ENCODE measurements at places on chromosomes 4 and X.

DNA sequence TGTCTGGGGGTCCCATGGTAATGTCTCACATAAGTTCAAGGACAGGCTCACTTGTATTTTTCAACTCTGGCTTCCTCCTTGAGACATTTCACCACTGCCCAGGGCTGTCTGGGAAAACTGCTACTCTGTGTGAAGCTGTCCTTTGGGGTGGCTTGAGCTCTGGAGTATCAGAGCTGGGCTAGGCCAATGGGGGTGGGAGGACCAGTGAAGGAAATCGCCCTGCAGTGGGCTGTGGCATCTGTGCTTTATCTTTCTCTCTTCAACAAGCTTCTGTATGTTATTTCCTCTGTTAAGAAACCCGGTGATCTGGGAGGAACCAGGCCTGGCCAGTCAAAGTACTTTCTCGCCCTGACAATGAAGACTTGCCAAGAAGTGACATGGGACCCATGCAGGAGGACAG is 87.4 kb downstream of the SMIM20 start:
- DNase-seq: no peak

DNA sequence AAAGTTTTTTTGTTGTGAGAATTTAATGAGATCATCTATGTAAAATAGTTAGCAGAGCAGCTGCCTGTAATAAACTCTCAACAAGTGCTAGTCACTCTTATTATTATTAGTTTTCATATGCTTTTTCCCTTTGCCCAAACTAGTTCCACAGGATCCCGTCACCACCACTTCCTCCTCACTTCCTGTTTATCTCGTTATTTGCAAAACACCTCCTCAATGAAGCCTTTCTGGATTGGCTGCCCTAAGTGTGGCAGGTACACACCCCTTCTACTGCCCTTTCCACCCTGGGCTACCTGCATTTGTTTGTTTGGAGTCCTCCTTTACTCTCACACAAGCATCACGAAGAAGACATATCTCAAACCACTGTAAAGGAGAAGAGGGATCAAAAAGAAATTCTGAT is 54.4 kb upstream of the KLF3 start:
- DNase-seq: no peak

- DNase-seq: no peak
Measured at GRCh38 chr4:2246384-2247127, 4.6 kb upstream of the HAUS3 start.

DNA sequence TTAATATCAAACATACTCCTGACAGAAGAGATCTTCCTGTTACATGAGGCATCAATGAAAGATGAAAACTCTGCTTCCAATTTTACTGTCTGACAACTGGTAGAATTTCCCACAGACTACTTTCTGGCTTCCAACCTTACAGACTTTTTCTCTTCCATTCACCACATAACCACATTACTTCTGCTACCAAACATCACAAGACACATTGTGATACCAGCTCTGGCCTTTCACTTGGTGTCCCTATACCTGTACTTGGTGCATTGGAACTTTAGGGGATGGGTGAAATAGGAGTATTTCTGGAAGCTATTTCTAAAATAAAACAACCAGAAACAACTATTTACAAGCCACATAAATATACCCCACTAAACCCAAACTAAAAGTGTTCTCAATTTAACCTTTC is 20.5 kb downstream of the AMTN start:
- no peak for DNase-seq

- DNase-seq: peak; percentile 4
Measured at GRCh38 chr4:138494931-138495330, 252.8 kb upstream of the SLC7A11 start.

DNA sequence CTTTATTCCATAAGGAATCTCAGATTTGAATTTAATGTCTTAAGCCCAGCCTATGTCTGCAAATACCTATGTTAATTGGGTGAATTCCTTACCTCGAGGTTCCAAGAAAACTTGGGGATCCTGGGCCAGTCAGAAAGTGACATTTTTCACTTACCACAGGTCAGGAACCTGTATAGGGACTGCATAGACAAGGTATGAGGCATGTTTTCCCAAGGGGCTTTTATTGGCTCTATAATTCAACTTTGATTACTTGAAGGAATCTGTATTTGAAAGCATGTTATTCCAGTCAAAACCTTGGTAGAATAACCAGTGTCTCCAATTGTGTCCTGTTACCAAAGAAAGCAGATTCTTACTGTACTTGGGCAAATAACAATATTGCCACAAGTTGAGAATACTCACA is 8.5 kb upstream of the MPP1 start:
- DNase-seq: no peak

- peak; percentile 36 for DNase-seq
Measured at GRCh38 chr4:106266201-106266600, 49.8 kb downstream of the TBCK start.

GRCh38 chr4:152115794-152116193 is 355.0 kb upstream of the GATB start:
- DNase-seq: no peak

GRCh38 chrX:14775416-14775815 is 97.5 kb downstream of the FANCB start:
- DNase-seq: no peak

DNA sequence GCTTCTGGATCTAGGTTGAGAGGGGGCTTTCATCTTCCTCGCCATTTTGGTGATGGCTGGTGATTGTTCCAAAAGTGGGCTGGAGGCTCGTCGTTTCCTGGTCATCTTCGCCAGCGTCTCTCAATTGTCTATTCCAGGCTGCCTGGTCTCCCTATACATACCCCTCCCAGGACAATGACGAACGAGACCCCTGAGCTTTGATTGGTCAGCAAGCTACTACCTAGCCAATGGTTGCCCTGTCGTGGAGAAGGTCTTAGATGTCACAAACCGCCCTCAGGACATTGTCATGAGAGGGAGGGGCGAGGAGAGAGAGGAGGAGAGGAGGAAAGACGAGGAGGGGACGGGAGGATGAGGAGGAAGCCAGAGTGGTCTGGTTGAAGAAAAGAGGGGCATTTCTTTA is 7.7 kb upstream of the MAGEA4 start:
- DNase-seq: no peak

- DNase-seq: no peak
Measured at GRCh38 chrX:153370293-153371055, 30.7 kb downstream of the PNMA6E start.

- DNase-seq: no peak
Measured at GRCh38 chr4:67394879-67395278, 150.4 kb downstream of the CENPC start.

GRCh38 chr4:3290476-3290875 is 2.3 kb upstream of the RGS12 start:
- no peak for DNase-seq

DNA sequence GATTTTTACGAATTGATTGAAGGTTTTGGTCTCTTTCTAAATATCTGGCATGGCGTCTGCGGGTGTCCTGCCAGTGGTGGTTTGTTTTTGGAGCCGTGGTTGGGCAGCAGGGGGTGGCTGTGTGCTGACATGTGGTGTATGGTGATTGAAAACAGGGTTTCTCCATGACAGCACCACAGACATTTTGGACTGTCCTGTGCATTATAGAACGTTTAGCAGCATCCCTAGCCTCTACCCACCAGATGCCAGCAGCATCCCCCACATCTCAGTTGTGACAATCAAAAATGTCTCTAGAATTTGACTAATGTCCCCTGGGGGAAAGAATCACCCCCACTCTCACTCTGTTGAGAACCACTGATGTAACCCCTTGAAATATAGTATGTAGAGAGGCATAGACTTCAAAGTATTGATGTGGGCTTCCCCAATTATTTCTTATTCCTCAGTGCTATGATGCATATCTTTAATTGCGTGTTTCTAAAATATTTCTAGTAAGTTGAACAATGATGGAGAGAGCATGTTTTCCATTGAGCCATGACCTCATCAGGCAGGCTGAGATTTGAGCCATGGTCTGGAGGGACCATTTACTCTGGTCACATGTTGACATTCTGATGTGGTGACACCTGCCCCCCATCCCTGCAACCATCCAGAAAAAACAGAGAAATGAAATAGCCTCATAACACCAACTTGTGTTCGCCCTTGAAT is 77.4 kb upstream of the MID1 start:
- no peak for DNase-seq

GRCh38 chrX:153878345-153878744 is 7.6 kb downstream of the L1CAM start:
- no peak for DNase-seq

GRCh38 chrX:41086627-41086932 is 1.3 kb downstream of the USP9X start:
- DNase-seq: no peak

DNA sequence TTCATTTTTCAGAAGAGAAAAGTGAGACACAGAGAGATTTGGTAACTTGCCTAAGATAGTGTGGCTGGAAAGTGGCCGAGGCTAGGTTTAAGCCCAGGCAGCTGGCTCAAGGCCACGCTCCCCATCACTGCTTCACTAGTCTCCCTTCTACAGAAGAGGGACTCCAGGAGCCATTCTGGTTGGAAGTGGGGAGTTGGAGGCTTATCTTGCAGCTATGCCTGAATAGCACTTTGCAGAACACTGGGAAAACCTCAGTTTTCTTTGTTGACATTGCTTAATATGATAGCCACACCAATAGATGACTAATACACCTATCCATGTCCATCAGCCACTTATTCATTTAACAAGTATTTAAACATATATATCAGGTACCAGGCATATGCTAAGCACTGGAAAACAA is 18.5 kb downstream of the LRRC66 start:
- no peak for DNase-seq

- DNase-seq: no peak
Measured at GRCh38 chr4:74475946-74476345, 31.0 kb downstream of the AREG start.

DNA sequence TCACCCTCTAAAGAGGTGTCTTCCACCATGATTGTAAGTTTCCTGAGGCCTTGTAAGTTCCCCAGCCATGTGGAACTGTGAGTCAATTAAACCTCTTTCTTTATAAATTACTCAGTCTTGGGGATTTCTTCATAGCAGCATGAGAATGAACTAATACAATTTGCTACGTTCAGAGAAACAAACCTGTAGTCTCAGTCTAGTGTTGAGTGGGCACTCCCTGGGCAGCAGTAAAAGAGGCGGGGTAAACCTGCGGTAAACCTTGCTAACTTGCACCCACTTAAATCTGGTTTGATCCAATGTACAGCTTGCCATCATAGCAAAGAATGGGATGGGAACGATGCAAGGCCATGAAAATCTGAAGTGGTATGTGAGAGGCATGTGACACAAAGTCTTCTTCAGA is 22.4 kb downstream of the GRXCR1 start:
- no peak for DNase-seq

GRCh38 chr4:176945334-176945733 is 152.6 kb upstream of the VEGFC start:
- DNase-seq: no peak

DNA sequence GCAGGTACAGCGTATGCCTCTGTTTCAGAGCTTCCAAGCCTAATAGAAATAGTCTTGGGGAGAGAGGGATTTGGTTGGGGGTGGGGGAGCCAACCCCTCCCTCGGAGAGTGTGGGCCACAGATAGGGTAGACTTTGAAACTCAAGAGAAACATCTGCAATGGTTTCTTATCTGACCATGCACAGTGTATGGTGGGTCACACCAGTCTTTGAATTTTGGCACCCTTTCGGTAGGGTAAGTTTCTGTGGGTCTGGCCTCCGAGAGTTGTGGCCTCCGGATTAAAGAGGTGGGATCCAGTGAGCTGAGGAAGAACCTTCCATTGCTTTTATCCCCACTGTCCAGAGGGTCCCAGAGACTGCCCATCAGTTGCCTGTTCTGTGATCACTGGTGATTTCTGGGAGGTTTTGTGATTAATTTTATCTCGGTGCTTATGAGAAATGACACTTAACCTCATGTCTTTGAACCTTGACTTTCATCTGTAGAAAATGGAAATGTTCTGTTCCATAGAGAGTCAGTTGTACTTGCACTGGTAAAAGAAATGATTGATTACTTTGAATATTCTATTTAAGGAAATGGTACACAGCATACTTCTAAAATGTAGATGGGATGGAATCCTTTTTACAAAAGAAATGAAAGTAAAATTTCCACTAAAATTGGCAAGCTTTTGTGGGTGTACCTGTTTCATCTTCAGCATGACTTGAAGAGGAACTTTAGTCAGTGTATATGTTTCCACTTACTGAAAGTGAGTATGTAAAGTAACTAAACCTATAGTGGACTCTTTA is 62.7 kb downstream of the TMEM131L start:
- DNase-seq: no peak

GRCh38 chr4:100805538-100805937 is 287.7 kb upstream of the EMCN start:
- DNase-seq: no peak

DNA sequence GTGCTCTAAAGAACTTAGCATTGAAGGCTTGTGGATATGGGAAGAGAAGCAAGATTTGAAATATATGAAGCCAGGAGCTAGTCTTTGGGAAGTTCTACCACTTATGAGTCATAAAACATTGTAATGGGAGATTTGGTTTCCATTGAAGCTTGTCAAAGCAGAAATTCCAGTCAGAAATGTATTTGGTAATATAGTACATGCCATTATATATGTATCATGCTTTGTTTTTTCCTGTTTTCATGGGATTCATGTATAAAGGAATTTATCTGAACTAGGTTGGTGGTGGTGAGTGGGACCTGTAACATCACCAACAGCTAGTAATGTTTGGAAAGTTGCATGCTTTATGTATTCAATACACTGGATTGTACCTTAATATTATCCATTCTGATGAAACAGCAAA is 14.6 kb upstream of the DCAF8L2 start:
- DNase-seq: no peak

DNA sequence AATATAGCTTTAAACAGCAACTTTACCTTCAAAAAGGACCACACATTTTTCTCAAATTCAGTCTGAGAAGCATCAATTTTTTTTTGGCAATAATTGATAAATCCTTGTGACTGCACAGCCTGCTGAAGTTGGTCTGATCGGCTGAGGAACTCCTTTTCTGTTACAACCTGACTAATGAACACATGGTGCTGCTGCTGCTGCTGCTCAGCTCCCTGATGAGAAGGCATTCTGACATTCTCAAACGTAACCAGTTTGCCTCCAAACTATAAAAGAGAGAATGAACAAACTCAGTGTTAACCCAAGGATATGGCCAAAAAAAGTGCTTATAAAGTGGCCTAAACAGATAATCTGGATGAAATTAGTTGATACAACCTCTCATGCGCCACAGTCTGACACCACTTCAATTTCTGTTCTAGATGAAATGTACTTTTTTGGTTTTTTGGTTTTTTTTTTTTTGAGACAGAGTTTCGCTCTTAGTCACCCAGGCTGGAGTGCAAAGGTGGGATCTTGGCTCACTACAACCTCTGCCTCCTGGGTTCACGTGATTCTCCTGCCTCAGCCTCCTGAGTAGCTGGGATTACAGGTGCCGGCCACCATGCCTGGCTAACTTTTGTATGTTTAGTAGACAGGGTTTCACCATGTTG is 26.5 kb downstream of the SEC31A start:
- DNase-seq: no peak

GRCh38 chr4:27861802-27862201 is 1001.2 kb downstream of the STIM2 start:
- DNase-seq: peak; percentile 5

GRCh38 chrX:39966176-39966575 is 131.6 kb downstream of the BCOR start:
- no peak for DNase-seq

DNA sequence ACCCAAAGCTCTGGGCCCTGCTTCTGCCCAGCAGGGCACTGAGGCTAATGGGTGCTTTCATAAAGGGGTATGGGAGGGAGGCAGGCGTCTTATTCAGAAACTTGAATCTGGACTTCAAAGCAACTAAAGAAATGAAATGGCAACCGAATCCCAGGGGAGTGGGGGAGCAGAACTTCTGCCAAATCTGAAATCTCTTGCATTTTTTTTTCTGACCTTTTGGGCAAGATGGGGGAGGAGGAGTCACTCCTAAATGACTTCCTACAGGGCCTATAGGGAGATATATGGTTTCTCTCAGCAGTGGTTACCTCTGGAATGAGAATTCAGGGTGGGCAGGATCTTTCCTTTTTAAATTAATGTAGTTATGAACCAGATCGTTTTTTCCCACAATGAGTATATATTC is 30.6 kb upstream of the KIAA1210 start:
- no peak for DNase-seq
